ENCODE measurements at places on chromosomes 1 and 21. TPM values are rescaled to one million over a fixed set of nuclear protein-coding genes. Genes with fewer than 3 reads are reported as not detected.

DNA sequence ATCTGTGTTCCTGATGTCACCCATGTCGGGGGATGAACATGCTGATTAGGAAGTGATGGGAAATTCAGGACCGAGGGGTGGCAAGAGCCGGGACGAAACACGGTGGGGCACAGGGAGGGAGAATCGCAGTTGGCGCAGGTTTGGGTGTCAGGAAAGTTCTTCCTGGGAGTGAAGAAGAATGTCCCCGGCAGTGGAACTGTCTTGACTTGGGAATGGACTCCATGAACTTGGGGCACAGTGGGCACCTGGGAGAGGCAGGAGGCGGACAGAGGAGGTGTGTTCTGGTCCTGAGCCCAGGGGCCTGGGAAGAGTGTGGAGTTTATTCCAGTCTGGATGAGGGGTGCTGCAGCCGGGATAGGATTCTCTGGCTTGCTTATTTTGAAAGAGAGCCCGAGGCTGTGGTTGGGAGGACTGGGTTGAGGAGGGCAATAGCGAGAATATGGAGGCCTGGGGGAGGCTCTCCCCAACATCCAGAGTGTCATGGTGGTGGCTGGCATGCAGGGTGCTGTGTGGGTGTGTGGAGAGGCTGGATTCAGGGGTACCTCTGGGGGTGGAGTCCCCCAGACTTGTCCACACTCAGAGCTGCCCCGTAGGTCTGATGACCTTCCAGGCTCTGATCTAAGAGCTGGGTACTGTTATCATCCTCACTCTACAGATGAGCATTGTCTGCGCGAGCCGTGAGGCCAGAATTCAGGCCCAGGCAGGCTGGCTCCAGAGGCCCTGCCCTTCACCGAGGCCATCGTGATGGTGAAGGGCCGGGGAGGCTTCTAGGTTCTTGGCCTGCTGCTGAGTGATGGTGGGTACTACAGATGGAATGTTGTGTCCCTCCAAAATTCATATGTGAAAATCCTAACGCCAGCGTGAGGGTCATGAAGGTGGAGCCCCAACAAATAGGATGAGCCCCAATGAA, 274.5 kb upstream of the C1orf174 start:
- no peaks in the 10 kb centered on the region for H3K36me3 ChIP-seq
- no peak for DNase-seq
- no peak overlapping the region for H3K27ac ChIP-seq
- no peak overlapping the region for H3K4me3 ChIP-seq
- H3K4me1 ChIP-seq: no peaks in the 10 kb centered on the region

GRCh38 chr1:16231331-16232315, 5.4 kb downstream of the CPLANE2 start:
- no peak overlapping the region for H3K4me3 ChIP-seq
- H3K4me1 ChIP-seq: peaks cover 7% of the 10 kb centered on the region
- no peak overlapping the region for H3K27ac ChIP-seq
- peaks cover 13% of the 10 kb centered on the region for H3K27me3 ChIP-seq
- DNase-seq: no peak

- DNase-seq: no peak
- no peaks in the 10 kb centered on the region for H3K36me3 ChIP-seq
- H3K4me3 ChIP-seq: no peak overlapping the region
- H3K27ac ChIP-seq: no peak overlapping the region
- peaks cover 22% of the 10 kb centered on the region for H3K27me3 ChIP-seq
- no peaks in the 10 kb centered on the region for H3K4me1 ChIP-seq
Measured at GRCh38 chr1:205043866-205044265, 854 bp downstream of the CNTN2 start.

GRCh38 chr1:159084152-159084551, 7.6 kb upstream of the AIM2 start:
- no peak for DNase-seq
- peaks cover 2% of the 10 kb centered on the region for H3K4me1 ChIP-seq
- H3K4me3 ChIP-seq: no peak overlapping the region
- H3K36me3 ChIP-seq: no peaks in the 10 kb centered on the region
- peaks cover 7% of the 10 kb centered on the region for H3K27me3 ChIP-seq

DNA sequence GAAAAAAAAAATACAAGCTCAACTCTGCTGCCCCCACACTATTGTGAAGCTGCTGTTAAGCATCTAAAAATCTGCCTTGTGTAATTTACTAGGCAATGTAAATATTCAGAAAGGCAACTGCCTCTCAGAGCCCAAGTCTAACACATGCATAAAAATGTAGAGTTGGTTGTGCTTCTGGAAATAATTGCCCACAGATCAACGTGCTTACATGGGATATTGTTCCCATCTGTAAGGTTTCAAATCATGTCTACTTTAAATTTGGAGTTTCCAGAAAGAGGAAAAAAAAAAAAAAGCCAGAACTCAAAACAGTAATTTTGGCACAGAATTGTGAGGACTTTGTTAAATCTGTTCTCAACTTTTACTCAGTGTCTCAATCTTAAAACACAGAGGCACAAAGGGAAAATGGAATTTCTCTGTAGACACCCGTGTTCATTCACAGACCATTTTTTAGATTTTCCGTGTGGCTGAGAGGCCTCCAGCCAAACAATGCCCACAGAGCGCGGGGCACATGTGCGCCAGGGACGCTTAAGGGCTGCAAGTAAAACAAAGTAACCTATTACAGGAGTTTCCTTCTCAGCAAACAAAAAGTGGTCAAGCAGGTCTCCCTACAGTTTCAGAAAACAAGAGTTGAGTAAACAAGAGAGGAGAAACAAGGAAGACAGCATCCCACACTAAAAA, 115.5 kb downstream of the RERE start:
- peak overlapping the region; percentile 78 for H3K27ac ChIP-seq
- no peak for DNase-seq
- no peaks in the 10 kb centered on the region for H3K27me3 ChIP-seq
- peaks cover 33% of the 10 kb centered on the region for H3K4me1 ChIP-seq
- H3K36me3 ChIP-seq: peaks cover 4% of the 10 kb centered on the region
- H3K4me3 ChIP-seq: peak overlapping the region; percentile 84

DNA sequence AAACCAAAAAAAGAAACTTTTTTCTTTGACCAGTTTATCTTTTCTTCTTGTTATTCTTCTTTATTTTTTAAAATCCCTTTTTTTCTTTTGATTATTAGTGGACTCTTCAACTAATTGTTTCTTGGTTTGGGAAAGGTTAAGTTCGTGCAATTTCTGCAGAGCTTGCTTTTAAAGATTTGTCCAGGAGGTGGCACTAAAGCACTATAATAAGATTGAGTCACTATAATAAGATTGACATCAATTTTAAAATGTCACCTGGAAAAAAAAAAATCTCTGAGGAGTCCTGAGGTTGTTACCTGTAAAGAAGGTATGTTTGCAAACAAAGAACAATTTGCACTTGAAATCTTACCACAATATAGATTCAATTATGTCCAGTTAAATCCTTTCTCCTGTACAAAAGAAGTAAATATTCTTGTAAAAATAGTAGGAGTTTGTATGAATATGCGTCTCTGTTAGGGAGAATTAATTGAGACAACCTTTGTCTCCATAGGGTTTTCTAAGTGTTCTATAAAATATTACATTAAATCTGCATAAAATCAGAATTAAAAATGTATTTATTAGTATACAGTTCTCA, 166.7 kb downstream of the ADGRL4 start:
- no peaks in the 10 kb centered on the region for H3K27me3 ChIP-seq
- no peak for DNase-seq
- H3K4me1 ChIP-seq: peaks cover 6% of the 10 kb centered on the region
- H3K4me3 ChIP-seq: no peak overlapping the region
- H3K27ac ChIP-seq: no peak overlapping the region

- H3K27me3 ChIP-seq: no peaks in the 10 kb centered on the region
- H3K27ac ChIP-seq: no peak overlapping the region
- H3K36me3 ChIP-seq: peaks cover 13% of the 10 kb centered on the region
- H3K4me1 ChIP-seq: no peaks in the 10 kb centered on the region
- DNase-seq: no peak
Measured at GRCh38 chr1:80341021-80341420, 1334.5 kb upstream of the ADGRL4 start.

DNA sequence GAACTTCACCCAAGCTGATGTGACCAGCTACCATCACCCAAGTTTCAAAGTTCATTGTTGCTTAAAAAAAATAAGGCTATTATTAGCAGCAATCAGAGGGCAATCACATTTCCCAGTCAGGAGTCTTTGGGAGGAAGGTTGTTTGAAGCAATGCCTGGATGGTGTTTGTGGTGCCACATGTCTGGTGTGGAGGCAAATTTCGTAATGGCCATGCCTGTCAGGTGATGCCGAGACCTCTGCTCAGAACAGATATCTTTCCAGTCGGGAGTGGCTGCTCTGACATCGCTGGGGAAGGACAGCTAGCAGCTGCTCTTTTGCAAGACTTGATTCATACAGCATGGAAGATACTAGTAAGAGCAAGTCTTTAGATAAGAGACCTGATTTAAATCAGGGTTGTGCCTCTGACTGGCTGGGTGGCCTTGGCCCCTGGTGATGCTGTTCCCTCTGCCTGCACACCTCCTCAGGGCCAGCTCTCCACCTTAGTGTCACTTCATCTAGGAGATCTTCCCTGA, 187.8 kb upstream of the JUN start:
- H3K36me3 ChIP-seq: no peaks in the 10 kb centered on the region
- no peak overlapping the region for H3K4me3 ChIP-seq
- no peak overlapping the region for H3K27ac ChIP-seq
- no peak for DNase-seq

- no peak for DNase-seq
- H3K27me3 ChIP-seq: no peaks in the 10 kb centered on the region
- no peak overlapping the region for H3K27ac ChIP-seq
- H3K4me3 ChIP-seq: no peak overlapping the region
Measured at GRCh38 chr1:24022581-24023361, 42.6 kb upstream of the SRSF10 start.

The LAMC1 gene
- total RNA-seq: 0.64 TPM

The TFAP2E gene
- 5.1 TPM for total RNA-seq

The SMYD3 gene
- 26.9 TPM for total RNA-seq

The TMEM50A gene
- total RNA-seq: 73.1 TPM

The SPATA45 gene
- not detected for total RNA-seq

The MAP1LC3C gene
- not detected for total RNA-seq
